ENCODE measurements at places on chromosomes 16 and 17.

DNA sequence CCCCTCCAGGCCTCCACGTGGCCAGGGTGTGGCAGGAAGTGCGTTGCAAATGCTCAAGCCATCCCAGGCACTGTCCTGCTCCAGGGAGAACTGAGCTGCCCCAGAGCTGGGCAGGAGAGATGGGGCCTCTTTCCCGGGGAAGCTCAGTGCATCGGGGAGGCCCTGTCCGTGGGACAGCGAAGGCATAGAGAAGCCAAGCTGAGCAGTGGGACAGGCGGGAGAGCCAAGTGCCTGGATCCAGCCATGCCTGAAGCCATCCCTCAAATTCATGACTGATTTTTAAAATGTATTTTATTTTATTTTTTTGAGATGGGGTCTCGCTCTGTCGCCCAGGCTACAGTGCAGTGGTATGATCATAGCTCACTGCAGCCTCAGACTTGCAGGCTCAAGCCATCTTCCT, 25.4 kb upstream of the SSTR5 start:
- DNase-seq, result no peak

DNA sequence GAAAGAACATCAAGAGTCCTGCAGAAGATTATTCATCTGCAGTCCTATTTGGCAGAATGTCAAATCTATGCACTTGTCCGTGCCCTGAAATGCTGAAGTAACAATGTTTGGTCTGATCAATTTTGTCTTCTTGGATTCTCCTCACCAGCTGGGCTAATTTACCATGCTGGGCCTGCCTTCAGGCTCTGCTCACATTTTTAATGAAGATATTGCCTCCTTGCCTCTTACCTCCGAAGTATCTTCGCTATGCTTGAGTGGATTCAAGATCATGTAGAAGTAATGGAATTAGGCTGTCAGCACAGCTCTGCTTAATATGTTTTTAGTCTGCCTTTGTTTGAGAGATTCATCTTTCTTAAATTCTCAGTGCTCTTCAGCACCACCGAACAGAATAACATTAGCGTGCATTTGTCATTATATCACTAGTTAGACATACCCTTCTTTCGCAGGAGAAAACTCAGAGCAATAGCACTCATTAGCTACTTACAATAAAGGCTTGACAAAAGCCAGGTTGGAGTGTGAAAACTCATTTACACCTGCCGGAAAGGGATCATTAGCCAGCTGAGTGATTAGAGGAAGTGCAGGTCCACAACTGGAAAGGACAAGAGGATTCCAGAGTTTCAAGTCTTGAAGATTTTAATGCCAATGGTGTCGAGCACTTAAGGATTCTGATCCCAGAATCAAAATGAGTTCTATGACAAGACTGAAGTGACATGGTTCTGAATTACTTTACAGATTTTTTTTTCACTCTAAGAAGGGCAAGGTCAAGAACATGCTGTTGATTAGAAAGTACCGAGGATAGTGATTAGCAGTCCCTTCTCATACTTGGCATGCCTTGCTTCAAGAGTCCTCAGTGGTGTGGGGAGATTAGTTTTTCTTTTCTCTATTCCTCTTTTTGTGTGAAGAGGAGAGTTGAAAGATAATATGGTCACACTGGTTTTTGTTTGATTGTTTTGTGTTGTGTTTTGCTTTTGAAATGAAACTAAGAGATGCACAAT, 405.6 kb upstream of the TOM1L1 start:
- DNase-seq, result no peak

DNA sequence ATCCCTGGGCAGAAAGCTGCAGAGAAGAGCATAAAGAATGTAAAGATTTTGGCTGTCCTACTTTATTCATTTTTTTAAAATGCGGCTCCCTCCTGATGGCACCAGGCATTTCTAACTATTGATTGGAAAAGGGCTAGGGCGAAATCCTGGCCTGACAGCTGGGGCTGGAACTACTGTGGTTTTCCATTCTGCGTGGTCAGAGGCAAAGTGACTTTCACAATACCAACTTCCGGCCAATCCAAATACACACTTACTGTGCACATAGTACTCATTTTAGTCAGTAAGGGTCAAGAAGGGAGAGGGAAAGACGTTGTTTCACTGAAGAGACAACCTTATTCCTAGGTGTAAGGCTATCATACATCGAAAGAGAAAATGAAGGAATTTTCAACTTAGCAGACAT, 113.8 kb upstream of the PMFBP1 start:
- DNase-seq, result no peak

DNA sequence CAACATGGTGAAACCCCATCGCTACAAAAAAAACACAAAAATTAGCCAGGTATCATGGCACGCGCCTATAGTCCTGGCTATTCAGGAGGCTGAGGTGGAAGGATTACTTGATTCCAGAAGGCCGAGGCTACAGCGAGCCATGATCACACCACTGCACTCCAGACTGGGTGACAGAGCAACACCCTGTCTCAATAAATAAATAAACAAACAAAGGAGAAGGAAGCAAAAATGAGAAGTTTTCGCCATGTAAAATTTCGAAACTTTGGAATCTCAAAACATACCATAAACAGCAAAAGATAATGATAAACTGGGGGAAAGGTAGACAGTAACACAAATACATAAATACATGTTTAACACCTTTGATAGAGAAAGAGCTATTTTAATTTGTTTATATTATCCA, 130.9 kb downstream of the ZFHX3 start:
- DNase-seq, result no peak

- DNase-seq, result no peak
Observed at GRCh38 chr17:40076591-40076990, 13.8 kb downstream of the THRA start.

All from memory B cell (primary cell).